ENCODE measurements at places on chromosomes 3 and 15. TPM values are rescaled to one million over a fixed set of nuclear protein-coding genes. Genes with fewer than 3 reads are reported as not detected.

CCDC39 gene
- polyA plus RNA-seq, result 3.4 TPM

TEX55 gene
- polyA plus RNA-seq, result not detected

STRC gene
- polyA plus RNA-seq, result 3.3 TPM

LCTL gene
- 0.22 TPM for polyA plus RNA-seq

CYP1A2 gene
- polyA plus RNA-seq, result 0.25 TPM

GOLGA8T gene
- polyA plus RNA-seq, result not detected

TBCCD1 gene
- 19.9 TPM for polyA plus RNA-seq

RHOV gene
- 1.8 TPM for polyA plus RNA-seq

FANCD2OS gene
- not detected for polyA plus RNA-seq

EFCC1 gene
- 3.1 TPM for polyA plus RNA-seq

VIPR1 gene
- 2.7 TPM for polyA plus RNA-seq

CORO2B gene
- 23.2 TPM for polyA plus RNA-seq

XIRP1 gene
- 0.04 TPM for polyA plus RNA-seq

ZNF662 gene
- polyA plus RNA-seq, result 44.1 TPM

GRK7 gene
- 0.13 TPM for polyA plus RNA-seq

B3GALNT1 gene
- 47.8 TPM for polyA plus RNA-seq

SLC35G2 gene
- 10.3 TPM for polyA plus RNA-seq

SLC22A13 gene
- polyA plus RNA-seq, result 1.5 TPM

TRANK1 gene
- 6.5 TPM for polyA plus RNA-seq

STXBP5L gene
- 0.22 TPM for polyA plus RNA-seq

THSD4 gene
- 30.0 TPM for polyA plus RNA-seq

CDHR4 gene
- not detected for polyA plus RNA-seq

GP9 gene
- polyA plus RNA-seq, result 0.81 TPM

GP5 gene
- 0.65 TPM for polyA plus RNA-seq

CD200R1 gene
- 0.86 TPM for polyA plus RNA-seq

APOD gene
- 8.5 TPM for polyA plus RNA-seq

ZNF717 gene
- 19.5 TPM for polyA plus RNA-seq

RAD18 gene
- 10.7 TPM for polyA plus RNA-seq

MB21D2 gene
- 16.5 TPM for polyA plus RNA-seq

GOLGA6L10 gene
- 3.8 TPM for polyA plus RNA-seq

CCR3 gene
- not detected for polyA plus RNA-seq

PRSS50 gene
- 1.1 TPM for polyA plus RNA-seq

IGDCC3 gene
- 7.9 TPM for polyA plus RNA-seq

MAGI1 gene
- 34.5 TPM for polyA plus RNA-seq

MUC13 gene
- polyA plus RNA-seq, result 0.16 TPM

CHMP2B gene
- 54.1 TPM for polyA plus RNA-seq

HYAL1 gene
- polyA plus RNA-seq, result 6.4 TPM

SPPL2A gene
- 105 TPM for polyA plus RNA-seq

C2CD4A gene
- polyA plus RNA-seq, result 0.35 TPM

SPINK8 gene
- 0.55 TPM for polyA plus RNA-seq

CRABP1 gene
- 73.4 TPM for polyA plus RNA-seq

PLCH1 gene
- 8.1 TPM for polyA plus RNA-seq

GOLGA8O gene
- 0.81 TPM for polyA plus RNA-seq

CD96 gene
- 2.1 TPM for polyA plus RNA-seq

RTP4 gene
- polyA plus RNA-seq, result 0.66 TPM

EIF1B gene
- 113 TPM for polyA plus RNA-seq

ZNF197 gene
- 40.1 TPM for polyA plus RNA-seq

MYO9A gene
- polyA plus RNA-seq, result 35.5 TPM

RTP1 gene
- not detected for polyA plus RNA-seq

ACTRT3 gene
- polyA plus RNA-seq, result 4.6 TPM

GHSR gene
- polyA plus RNA-seq, result not detected

PCSK6 gene
- polyA plus RNA-seq, result 8.2 TPM

Data from left renal cortex interstitium (tissue), 4 donors.